ENCODE measurements at places on chromosomes 4 and X.

GRCh38 chr4:1409491-1410425, 3.5 kb upstream of the NKX1-1 start:
- peaks cover 49% of the 10 kb centered on the region for H3K27me3 ChIP-seq
- H3K27ac ChIP-seq, result no peak overlapping the region
- H3K4me1 ChIP-seq, result peaks cover 11% of the 10 kb centered on the region
- no peak overlapping the region for H3K4me3 ChIP-seq

- DNase-seq, result no peak
- H3K27me3 ChIP-seq, result no peaks in the 10 kb centered on the region
- H3K4me1 ChIP-seq, result peaks cover 6% of the 10 kb centered on the region
- no peak overlapping the region for H3K27ac ChIP-seq
- H3K4me3 ChIP-seq, result no peak overlapping the region
These were observed 96.5 kb downstream of the ARHGAP10 start for GRCh38 chr4:147828331-147828905.

GRCh38 chrX:43176686-43177085, 398.7 kb upstream of the PPP1R2C start:
- peaks cover 2% of the 10 kb centered on the region for H3K36me3 ChIP-seq
- no peak overlapping the region for H3K4me3 ChIP-seq
- no peak for DNase-seq
- H3K4me1 ChIP-seq, result no peaks in the 10 kb centered on the region
- no peaks in the 10 kb centered on the region for H3K27me3 ChIP-seq
- H3K27ac ChIP-seq, result no peak overlapping the region

DNA sequence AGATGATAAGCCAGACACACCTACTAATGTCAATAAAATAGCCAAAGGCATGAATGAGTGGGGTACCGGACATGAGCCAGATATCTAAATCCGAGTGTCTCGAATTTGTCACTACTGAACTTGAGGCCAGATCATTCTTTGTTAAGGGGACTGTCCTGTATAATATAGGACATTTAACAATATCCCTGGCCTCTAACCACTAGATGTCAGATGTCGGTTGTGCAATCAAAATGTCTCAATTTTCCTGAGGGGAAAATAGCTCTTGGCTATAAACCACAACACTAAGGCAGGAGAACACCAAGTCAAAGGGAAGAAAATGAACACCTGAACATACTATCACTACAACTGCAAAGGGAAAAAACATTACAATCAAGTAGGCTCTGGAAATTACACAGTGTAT, 154.5 kb downstream of the GPM6A start:
- H3K27me3 ChIP-seq, result no peaks in the 10 kb centered on the region
- H3K27ac ChIP-seq, result no peak overlapping the region
- DNase-seq, result no peak
- no peaks in the 10 kb centered on the region for H3K4me1 ChIP-seq

- no peak for DNase-seq
- H3K36me3 ChIP-seq, result no peaks in the 10 kb centered on the region
- H3K4me3 ChIP-seq, result no peak overlapping the region
- H3K4me1 ChIP-seq, result no peaks in the 10 kb centered on the region
These were observed 27.1 kb downstream of the TMEM271 start for GRCh38 chr4:548976-549375.

DNA sequence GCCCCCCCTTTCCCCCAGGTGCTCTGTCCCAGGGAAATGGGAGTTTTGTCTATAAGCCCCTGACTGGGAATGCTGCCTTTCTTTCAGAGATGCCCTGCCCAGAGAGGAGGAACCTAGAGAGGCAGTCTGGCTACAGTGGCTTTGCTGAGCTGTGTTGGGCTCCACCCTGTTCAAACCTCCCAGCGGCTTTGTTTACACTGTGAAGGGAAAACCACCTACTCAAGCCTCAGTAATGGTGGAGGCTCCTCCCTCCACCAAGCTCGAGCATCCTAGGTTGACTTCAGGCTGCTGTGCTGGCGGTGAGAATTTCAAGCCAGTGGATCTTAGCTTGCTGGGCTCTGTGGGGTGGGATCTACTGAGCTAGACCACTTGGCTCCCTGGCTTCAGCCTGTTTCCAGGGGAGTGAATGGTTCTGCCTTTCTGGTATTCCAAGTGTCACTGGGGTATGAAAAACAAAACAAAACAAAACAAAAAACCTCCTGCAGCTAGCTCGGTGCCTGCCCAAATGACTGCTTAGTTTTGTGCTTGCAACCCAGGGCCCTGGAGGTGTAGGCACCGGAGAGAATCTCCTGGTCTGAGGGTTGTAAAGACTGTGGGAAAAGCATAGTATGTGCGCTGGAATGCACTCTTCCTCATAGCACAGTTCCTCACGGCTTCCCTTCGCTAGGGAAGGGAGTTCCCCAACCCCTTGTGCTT, 41.7 kb downstream of the ITM2A start:
- H3K27me3 ChIP-seq, result no peaks in the 10 kb centered on the region
- H3K27ac ChIP-seq, result peak overlapping the region; percentile 75
- DNase-seq, result peak; percentile 55
- no peaks in the 10 kb centered on the region for H3K36me3 ChIP-seq
- peaks cover 14% of the 10 kb centered on the region for H3K4me1 ChIP-seq

DNA sequence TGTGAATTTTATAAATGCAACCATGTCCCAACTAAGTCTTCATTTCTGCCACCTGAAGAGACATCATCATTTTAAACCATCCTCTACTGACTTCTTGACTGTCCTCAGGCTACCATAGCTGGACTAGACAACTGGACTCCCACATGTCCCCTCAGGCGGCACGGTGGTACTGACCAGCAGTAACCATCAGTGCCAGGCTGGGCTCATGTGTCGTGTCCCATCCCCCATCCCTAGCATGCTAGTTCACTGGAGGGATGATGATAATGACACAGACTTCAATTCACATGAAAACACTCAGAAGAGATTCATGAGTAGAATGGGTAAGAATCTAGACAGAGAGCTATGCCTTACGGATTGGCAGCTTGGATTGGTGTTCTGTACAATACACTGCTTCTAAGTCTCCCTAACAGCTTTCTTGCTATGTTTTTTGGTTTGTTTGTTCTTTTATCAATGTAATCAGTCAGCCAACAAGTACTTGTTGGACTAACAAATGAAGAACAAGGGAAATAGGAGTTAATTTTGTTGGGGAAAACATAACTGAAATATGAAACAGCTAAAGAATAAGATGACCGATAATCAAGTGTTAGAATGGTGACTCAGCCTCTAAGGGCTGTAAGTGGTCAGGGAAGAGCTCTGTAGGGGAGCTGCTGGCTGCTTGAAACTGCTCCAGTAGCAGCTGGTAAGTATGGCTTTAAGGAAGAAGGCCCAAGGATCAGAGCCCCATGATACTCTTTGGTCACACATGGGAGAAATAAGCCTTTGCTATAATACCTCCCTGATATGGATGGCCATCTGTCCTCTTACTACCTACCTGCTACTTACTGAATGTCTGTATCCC, 10.3 kb downstream of the ZDHHC9 start:
- H3K4me3 ChIP-seq, result no peak overlapping the region
- H3K27ac ChIP-seq, result no peak overlapping the region
- DNase-seq, result no peak
- no peaks in the 10 kb centered on the region for H3K27me3 ChIP-seq

DNA sequence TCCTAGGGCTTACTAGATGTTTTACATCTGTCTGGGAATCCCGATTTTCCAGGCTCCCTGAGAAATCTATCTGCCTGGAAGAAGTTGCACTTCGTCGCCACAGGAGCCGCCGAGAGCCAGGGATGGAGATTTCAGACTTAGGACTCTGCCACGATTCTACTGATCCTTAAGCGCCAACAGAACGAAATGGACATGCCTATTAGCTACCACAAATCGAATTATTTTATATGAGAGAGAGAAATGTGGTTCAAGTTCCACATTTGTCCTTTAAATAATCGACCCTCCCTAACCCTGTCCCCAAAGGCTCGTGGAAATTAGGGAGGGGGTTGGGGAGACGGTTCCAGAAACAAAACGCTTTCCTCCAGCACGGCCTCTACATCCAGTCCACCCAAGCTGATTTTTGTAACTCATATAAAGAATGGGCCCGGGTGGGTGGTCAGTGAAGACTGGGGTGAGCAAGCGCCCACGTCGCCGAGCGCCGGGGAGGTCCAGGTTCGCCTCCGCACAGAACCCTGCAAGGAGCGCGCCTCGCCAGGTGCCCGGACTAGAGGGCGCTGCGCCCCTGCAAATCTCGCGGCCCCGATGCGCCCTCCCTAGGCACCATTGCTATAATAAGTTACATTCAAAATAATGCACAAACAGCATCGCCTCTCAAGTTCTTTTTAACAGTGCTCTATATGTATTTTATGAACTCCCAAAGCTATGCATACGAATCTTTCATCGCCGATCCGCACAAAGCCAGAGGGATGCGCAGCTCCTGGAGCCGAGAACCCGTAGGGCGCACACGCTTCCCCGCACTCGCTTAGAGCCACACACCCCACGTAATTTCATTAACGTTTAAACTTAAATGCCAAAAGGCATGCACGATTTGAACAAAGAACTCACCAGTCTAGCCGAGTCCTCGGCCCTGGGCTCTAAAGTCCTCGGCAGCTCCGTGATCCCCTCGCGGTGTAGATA, 2.1 kb upstream of the FAT1 start:
- H3K27ac ChIP-seq, result no peak overlapping the region
- H3K36me3 ChIP-seq, result no peaks in the 10 kb centered on the region
- peaks cover 21% of the 10 kb centered on the region for H3K4me1 ChIP-seq
- peaks cover 60% of the 10 kb centered on the region for H3K27me3 ChIP-seq
- peak overlapping the region; percentile 48 for H3K4me3 ChIP-seq
- peak; percentile 48 for DNase-seq

GRCh38 chr4:4752025-4752424, 107.4 kb upstream of the MSX1 start:
- no peaks in the 10 kb centered on the region for H3K4me1 ChIP-seq
- no peaks in the 10 kb centered on the region for H3K36me3 ChIP-seq
- peaks cover 7% of the 10 kb centered on the region for H3K27me3 ChIP-seq
- no peak for DNase-seq

DNA sequence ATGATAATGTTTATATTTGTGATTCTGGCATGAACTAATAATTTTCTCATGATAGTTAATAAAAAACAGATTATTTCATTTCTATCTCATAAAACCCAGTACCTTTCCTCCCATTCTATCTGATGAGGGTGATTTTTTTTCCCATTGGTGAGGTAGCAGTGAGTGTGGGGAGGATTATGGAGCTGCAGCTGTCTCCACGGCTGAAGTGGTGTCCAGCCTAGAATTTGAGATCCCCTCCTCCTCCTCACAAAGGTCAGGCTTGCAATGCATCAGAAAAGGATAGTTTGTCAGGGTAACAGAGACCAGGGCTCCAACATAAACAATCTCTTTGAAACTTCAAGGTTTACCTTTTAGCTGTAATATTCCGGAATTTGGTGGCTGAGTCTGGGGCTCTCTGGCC, 60.9 kb downstream of the C4orf51 start:
- no peaks in the 10 kb centered on the region for H3K36me3 ChIP-seq
- no peak overlapping the region for H3K4me3 ChIP-seq
- no peak for DNase-seq
- no peaks in the 10 kb centered on the region for H3K4me1 ChIP-seq

DNA sequence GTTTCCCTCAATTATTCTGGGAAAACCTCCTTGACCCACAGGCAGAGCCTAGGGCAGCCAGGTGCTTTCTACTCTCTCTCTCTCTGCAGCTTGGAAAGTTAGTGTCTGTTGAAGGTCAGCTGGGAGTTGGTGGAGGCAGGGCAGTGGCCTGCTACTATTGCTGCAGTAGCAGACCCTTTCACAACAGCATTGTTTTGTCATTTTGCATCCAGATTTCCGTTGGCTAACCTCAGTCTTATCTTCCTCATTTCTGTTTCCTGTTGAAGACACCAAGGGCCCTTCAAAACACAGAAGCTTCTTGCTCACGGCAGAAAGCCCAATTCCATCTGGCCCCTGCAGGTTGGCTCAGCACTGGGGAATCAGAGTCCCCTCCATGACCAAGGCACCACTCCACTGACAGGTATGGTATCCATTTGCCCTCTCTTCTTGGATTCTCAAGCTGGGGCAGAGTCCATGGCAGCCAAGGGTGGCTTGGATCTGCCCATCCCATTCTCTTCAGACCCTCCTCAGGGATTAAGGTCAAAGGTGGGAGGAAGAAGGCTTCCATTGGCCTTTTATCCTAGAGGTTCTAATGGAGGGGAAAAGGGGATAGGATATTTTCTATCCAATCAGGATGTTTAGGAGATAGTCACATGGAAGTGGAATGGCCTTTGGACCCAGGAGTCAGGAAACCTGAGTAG, 24.6 kb downstream of the VSIG4 start:
- H3K27me3 ChIP-seq, result no peaks in the 10 kb centered on the region
- H3K27ac ChIP-seq, result no peak overlapping the region
- H3K4me3 ChIP-seq, result no peak overlapping the region
- H3K4me1 ChIP-seq, result peaks cover 58% of the 10 kb centered on the region
- no peak for DNase-seq

GRCh38 chr4:108355902-108356535, 187.3 kb upstream of the LEF1 start:
- peak overlapping the region; percentile 39 for H3K4me3 ChIP-seq
- H3K36me3 ChIP-seq, result no peaks in the 10 kb centered on the region
- no peaks in the 10 kb centered on the region for H3K27me3 ChIP-seq
- peak overlapping the region; percentile 88 for H3K27ac ChIP-seq
- H3K4me1 ChIP-seq, result peaks cover 67% of the 10 kb centered on the region
